Hepatic stellate cell (primary cell): ENCODE measurements at places on chromosomes 16 and 17.

- DNase-seq, result peak; percentile 45
These were observed 53.5 kb downstream of the DNAH3 start for GRCh38 chr16:21097151-21097550.

DNA sequence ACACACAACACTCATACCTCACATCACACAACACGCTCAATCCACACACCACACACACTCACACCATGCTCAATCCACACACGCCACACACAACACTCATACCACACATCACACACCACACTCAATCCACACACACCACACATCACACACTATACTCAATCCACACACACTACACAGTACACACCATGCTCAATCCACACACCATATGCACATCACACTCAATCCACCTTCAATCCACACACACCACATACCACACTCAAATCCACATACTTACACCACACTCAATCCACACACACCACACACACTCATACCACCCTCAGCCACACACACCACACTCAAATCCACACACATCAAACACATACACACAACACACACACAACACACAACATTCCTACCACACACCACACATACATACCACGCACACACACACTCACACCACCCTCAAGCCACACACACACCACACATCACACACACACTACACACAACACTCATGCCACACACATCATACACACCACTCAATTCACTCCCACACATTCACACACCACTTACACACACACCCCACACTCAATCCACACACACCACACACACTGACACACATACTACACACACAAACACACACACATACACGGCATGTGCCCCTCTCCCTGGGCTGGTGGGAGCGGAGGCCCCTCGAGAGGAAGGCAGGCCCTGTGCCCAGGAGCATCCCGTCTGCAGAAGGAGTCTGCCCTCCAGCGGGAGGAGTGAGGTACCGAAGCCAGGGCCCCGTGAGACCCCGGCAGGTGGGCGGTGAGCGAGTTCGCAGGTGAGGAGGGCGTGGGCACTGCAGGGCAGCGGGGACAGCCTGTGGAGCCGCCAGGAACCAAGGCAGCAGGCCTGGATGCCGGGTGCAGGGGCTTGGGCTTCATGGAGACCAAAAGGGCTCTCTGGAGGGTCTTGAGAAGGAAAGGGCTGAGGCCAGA is 33.1 kb upstream of the RPTOR start:
- DNase-seq, result no peak

DNA sequence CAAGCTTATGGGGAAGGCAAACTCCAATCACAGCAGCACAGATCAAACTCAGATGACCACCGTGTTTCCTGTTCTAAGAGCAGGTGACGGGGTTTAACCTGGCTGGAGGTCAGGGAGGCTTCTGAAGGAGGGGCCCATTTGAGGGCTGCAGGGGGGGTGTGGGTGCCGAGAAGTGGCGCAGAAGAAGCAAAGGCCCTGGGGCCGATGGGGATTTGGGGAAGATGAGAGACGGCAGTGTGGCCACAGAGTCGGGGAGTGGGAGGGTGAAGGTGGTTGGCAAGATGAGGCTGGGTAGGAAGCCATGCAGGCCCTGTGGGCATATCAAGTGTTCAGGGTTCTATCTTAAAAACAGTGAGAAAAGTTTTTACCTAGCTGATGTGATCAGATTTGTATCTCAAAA is 122.9 kb downstream of the CLEC16A start:
- DNase-seq, result no peak

GRCh38 chr17:29283496-29283895 is 10.5 kb downstream of the NUFIP2 start:
- DNase-seq, result no peak

DNA sequence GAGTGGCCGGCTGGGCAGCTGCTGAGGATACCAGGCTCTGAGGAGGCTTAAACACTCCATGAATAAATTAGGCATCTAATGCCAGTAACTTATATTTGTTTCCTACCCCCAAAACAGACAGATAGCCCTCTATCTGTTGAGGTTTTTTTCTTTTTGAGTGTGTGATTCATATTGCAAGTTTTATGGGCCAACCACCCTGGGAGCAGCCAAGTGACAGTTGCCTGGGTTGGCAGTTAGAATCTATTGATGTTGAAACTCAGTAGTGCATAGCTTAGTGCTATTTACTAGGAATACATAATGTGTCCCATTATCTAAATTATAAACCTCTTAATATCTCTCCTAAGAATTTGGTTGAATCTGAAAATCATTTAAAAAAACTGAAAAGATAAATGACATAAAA is 397.4 kb downstream of the CA10 start:
- no peak for DNase-seq

GRCh38 chr17:422196-422930 is 69.8 kb upstream of the RPH3AL start:
- no peak for DNase-seq

- no peak for DNase-seq
These were observed 7.1 kb upstream of the MPP2 start for GRCh38 chr17:43914451-43914850.

GRCh38 chr17:19787733-19788357 is 39.7 kb upstream of the ALDH3A1 start:
- no peak for DNase-seq

GRCh38 chr16:19882186-19882585 is 2.5 kb downstream of the GPRC5B start:
- no peak for DNase-seq

- DNase-seq, result no peak
These were observed 45.5 kb downstream of the TBC1D16 start for GRCh38 chr17:79990051-79990592.

DNA sequence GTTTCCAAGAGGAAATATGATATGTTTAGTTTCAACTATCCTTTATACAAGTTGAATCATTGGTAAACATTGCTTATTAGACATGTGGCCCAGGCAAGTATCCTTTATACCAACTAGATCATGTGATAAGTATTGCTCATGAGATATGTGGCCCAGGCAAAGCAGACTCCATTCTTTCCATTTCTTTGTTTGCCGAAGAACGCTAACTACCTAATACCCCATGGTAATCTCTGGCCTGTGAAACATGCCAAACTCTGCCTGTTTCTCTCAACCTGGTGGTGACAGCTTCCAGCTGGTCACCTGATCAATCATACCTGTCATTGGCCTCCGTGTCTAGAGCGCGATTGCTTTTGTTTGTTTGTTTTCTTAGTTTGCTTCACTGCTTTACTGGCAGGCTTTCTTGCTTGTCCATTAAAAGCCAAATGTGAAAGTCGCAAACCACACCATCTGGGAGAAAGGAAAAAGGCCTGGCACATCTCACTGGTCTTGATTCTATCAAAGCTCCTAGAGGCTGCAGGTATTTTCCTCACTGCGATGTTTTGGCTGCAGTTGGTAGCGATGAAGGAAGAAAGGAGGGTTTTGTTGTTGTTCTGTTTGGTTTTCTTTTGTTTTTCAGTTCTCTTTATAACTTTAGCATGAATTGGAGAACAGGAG is 686.2 kb downstream of the KCNJ2 start:
- no peak for DNase-seq

DNA sequence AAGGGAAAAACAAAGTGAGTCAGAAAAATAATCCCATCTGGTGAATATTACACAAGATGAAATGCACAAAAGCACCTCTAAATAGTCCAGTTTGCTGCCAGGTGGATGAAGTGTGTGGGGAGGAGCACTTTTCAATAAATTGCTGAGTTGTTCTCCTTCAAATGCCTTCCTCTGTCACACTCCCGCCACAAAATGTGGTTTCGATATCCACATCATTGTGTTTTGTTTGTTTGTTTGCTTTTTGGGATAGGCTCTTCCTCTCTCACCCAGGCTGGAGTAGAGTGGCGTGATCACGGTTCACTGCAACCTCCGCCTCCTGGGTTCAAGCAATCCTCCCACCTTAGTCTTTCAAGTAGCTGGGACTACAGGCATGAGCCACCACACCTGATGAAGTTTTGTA is 24.6 kb upstream of the SHISA9 start:
- no peak for DNase-seq

- DNase-seq, result no peak
These were observed 9.0 kb downstream of the GPR179 start for GRCh38 chr17:38334480-38335364.

DNA sequence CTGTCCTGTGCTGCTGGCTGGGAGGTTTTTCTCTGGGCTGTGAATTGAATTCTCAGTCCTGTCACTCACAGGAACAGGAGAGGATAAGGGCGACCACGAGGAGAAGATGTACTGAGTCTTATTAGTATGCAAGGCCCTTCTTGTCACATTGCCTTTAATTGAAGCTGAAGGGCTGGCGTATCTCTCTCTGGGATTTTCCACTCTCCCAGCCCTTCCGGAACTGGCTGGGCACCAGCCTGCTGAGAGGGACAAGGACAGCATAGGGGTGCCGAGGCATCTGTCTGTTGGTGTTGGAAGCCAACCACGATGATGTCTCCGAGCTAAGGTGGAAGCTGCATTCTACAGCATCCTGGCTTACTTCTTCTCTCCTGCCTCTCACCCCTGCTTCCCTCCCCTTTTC is 33.2 kb downstream of the GPRC5B start:
- no peak for DNase-seq

- no peak for DNase-seq
These were observed 22.3 kb upstream of the TIMP2 start for GRCh38 chr17:78947235-78948149.
